ENCODE measurements at places on chromosomes 11 and 22.

GRCh38 chr11:123308077-123308476 is 113.0 kb upstream of the CLMP start:
- peak; percentile 77 for DNase-seq

DNA sequence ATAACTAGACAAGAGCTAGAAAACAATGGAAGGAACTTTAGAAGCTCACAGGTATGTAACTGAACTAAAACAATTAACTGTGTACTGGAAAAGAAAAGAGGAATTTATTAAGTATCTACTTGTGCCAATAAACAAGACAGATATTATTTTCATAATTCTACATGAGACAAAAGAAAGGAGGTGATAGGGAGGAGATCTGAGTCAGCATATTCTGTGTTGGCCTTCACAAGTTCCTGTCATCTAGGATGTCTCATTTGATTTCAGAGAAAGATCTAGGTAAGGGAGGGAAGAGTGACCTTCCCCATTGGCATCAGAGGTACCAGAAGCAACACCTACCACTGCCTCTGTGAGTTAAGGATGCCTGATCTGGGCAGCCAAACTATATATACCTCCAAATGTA is 34.8 kb upstream of the TEAD1 start:
- no peak for DNase-seq

- DNase-seq: no peak
Measured at GRCh38 chr11:60777572-60777971, 7.6 kb upstream of the MS4A10 start.

- no peak for DNase-seq
Measured at GRCh38 chr11:2443406-2443805, 908 bp downstream of the TRPM5 start.

DNA sequence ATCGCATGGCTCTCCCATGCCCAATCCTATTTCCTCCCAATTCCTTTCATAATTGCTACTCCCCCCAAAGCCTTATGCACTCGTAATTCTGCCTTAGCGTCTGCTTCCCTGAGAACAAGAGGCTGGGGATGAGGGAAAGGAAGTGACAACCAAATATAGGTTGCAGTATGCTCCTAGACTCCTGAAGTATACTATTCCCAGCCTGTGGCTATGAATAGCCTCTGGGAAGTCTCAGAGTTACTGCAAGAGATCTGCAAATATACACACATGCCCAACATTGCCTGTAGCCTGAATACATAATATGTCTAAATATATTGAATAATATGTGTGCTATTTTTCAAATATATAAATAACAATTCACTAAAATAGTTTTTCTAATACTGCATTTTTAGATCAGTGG is 96.1 kb upstream of the CD44 start:
- DNase-seq: no peak

DNA sequence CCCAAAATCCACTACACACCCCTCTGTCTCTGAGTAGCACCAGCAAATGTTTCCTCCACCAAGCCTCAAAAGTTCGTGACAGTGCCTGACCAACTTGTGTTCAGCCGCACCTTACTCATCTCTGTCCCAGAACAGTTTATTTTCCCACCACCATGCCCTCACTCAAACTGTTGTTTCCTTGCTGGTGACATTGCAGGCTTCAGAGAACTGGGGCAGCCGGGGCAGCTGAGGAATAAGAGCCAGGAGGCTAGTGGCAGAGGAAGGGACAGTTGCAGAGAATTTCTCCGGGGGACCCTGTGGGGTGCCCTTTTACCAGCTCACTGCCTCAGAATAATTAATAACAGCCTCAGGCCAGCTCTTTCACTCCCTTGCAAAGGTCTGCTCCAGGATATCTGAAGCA is 709 bp upstream of the KCNE3 start:
- no peak for DNase-seq

DNA sequence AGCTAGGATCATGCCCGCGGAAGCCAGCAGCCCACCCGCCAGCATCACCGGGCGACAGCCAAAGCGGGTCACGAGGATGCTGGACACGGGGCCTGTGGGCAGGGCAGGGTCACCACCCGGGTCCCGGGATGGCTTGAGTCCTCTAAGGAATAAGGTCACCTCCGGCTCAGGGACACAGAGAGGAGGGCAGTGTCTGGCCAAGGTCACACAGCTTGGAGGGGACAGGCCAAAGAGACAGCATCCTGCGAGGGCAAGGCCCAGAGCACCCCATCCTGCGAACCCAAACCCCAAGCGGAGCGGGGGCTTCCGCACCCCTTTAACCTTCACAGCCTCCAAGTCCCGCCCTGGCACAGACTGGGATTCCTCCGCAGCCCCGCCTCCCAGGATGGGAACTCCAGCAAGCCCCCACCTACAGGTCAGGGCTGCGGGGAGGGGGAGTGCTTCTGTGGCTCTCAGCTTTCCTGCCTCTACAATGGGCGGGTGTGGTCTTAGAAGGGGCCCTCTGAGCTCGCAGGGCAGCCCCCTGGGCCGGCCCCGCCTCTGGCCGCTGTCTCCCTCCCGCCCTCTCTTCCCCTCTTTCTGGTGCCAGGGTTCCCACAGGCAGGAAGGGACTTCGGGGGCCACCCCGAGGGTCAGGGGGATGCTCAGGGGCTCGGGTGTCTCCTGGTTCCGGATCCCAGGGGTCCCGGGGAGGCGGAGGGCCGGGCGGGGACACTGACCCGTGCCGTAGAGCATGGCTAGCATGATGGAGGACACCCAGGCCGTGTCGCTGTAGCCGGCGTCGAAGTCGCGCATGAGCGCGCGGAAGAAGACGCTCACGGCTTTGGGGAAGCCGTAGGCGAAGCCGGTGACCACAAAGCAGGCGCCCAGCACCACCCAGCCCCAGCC is 1.8 kb downstream of the SLC16A8 start:
- no peak for DNase-seq

GRCh38 chr11:112265659-112266409 is 5.2 kb upstream of the PLET1 start:
- no peak for DNase-seq

- no peak for DNase-seq
Measured at GRCh38 chr11:116694815-116695590, 77.8 kb downstream of the BUD13 start.

- no peak for DNase-seq
Measured at GRCh38 chr11:47593492-47593933, 698 bp downstream of the C1QTNF4 start.

DNA sequence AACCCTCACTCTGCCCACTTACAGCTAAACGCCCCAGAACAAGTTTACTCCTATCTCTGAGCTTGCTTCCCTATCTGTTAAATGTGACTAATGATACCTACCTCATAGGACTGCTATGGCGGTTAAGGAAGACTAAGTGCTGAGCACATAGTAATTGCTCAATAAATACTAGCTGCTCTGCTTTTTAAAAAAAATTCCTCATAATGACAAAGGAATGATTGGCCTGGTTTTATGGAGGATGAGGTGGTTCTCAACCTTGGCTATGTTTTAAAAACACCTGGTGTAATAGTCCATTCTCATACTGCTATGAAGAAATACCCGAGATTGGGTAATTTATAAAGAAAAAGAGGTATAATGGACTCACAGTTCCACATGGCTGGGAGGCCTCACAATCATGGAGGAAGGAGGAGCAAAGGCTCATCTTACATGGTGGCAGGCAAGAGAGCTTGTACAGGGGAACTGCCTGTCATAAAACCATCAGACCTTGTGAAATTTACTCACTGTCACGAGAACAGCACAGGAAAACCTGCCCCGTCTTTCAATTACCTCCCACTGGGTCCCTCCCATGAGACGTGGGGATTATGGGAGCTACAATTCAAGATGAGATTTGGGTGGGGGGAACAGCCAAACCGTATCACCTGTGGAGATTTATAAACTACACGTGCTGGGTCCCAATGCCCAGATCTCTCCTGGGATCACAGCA is 127.2 kb upstream of the SYT13 start:
- no peak for DNase-seq

- DNase-seq: no peak
Measured at GRCh38 chr22:20258584-20259326, 9.4 kb downstream of the RTN4R start.

GRCh38 chr22:37669586-37669985 is 5.8 kb upstream of the LGALS1 start:
- no peak for DNase-seq

DNA sequence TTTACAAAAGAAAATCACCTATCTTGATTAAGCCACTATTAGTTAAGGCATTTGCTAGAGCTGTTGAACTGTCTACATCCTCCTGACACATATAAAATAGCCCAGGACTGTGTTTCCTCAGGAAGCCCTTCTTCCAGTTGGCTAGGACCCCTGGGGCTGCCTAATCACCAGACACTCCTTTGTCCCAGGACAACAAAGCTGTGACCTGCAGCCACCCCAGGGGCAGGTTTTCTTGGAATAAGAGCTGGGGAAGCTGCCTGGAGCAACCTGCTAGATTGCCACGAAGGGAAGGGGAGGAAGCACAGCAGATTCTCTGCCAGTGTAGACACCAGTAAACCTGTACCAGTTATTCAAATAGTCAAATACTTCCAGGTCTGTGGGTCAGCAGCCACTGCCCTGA is 17.6 kb downstream of the CHST1 start:
- no peak for DNase-seq

- no peak for DNase-seq
Measured at GRCh38 chr11:31792456-31792855, 18.7 kb downstream of the PAX6 start.

GRCh38 chr11:74532501-74533246 is 39.1 kb upstream of the LIPT2 start:
- no peak for DNase-seq

- no peak for DNase-seq
Measured at GRCh38 chr11:41110527-41110926, 348.9 kb downstream of the LRRC4C start.

DNA sequence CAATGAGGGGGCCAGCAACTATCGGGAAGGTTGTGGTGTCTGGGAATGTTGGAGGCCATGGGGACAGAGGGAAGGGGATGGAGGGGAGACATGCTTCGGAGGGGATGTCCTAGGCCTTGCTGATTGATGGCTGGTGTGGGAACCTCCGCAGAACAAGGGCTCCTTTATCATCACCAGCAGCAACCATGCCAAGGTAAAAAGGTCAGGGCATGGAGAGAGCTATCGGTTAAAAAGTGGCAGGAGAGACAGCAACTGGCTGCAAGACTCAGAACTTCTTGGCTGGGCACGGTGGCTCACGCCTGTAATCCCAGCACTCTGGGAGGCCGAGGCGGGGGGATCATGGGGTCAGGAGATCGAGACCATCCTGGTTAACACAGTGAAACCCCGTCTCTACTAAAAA is 3.0 kb downstream of the GSTT4 start:
- DNase-seq: no peak

DNA sequence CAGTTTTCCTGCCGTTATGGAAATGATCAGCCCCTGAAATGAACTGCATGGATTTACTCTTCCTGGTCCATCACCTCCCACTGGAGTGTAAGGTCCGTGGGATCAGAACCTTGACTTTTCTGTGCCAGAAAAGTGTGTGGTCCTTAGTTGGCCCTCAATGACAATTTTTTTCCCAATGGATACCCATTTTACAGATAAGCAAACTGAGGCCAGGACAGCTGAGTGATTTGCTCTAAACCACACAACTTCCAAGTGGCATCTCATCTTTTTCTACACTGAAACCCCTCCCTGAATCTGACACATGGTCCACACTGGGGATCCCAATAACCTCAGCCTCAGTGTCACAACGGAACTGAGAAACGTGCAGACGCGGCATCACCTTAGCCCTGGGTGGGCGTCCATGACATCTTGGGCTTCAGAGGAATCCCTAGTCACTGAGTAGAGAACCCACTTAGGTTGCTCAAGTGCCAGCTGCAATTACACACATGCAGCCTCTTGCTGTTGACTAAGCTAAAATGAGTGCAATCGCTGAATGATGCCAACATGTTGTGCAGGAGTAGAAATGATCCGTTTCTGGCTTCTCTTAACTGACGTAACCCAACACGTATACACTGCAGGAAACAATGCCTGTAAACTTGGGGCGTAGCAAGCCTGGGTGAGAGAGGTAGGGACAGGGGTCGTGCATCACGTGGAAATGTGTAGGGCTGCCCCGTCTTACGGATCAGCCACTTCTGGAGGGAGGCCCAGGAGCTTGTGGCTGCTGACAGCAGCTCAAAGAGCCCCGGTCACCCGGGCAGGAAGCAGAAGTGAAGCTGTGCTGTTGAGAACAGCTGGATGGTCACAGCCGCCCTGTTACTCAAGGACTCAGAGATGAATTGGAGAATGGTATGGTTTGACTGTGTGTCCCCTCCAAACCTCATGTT is 136.3 kb downstream of the SHANK2 start:
- no peak for DNase-seq
